ENCODE measurements at places on chromosomes 16 and 17.

- no peak for DNase-seq
These were observed 4.0 kb upstream of the LMF1 start for GRCh38 chr16:974611-975261.

DNA sequence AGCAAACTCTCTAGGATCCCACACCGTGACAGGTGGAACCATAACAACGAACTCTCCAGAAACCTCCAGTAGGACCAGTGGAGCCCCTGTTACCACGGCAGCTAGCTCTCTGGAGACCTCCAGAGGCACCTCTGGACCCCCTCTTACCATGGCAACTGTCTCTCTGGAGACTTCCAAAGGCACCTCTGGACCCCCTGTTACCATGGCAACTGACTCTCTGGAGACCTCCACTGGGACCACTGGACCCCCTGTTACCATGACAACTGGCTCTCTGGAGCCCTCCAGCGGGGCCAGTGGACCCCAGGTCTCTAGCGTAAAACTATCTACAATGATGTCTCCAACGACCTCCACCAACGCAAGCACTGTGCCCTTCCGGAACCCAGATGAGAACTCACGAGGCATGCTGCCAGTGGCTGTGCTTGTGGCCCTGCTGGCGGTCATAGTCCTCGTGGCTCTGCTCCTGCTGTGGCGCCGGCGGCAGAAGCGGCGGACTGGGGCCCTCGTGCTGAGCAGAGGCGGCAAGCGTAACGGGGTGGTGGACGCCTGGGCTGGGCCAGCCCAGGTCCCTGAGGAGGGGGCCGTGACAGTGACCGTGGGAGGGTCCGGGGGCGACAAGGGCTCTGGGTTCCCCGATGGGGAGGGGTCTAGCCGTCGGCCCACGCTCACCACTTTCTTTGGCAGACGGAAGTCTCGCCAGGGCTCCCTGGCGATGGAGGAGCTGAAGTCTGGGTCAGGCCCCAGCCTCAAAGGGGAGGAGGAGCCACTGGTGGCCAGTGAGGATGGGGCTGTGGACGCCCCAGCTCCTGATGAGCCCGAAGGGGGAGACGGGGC, 1.3 kb downstream of the SPN start:
- DNase-seq, result peak; percentile 45

GRCh38 chr17:57357830-57358430, 101.6 kb downstream of the MSI2 start:
- DNase-seq, result no peak

DNA sequence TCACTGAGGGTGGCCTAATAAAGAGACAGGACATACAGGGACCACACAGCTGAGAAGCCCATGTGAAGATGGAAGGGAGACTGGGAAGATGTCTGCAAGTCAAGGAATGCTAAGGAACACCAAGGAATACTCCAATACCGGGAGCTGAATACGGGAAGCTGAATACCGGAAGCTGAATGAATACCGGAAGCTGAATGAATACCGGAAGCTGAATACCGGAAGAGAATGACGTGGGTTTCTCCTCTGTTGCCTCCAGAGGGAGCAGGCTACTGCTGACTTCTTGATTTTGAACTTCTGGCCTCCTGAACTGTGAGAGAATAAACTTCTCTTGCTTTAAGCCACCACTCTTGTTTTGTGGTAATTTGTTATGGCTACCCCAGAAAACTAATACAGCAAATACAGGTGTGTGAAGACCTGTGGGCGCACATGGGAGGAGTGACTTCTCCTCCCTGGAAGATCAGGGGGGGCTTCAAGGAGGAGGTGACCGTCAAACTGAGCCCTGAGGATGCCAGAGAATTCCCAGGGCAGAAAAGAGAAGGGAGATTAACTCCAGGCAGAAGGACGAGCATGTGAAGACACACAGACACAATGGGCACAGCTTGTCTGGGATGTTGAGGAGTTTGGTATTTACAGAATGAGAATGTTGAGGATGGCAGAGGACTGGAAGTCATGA, 259.9 kb downstream of the IRF8 start:
- no peak for DNase-seq

DNA sequence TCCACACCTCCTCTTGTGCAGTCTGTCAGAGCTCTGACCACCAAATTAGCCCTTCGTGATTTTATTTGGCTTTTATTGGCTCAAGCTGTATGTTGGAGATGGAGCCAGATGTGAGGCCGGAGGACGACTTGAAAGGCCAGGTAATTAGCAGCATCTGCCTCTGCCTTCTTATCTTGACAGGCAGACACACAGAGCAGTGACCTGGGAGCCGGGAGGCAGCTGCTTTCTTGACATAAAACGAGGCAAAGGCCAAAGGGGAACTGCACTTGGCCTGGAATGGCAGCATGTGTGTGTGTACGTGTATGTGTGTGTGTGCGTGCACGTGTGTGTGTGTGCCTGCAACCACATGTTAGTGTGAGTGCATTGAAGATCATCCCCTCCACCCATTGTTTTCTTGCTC, 56.9 kb upstream of the BRD7 start:
- peak; percentile 3 for DNase-seq

DNA sequence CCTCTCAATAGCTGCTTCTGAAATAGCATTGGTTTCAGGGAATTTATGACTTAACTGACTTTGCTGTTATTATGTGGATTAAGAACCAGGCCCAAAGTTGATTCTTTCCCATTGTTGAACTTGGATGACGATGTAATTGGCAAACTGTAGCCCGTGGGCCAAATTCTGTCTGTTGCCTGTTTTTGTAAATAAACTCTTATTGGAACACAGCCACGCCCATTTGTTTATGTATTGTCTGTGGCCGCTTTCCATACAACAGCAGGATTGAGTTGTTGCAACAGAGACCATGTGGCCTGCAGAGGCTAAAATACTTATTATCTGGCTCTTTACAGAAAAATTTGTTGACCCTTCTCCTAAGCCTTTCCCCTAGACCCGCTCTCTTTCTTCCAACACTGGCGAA, 31.6 kb downstream of the NTN1 start:
- no peak for DNase-seq

- no peak for DNase-seq
These were observed 130.8 kb upstream of the IRX3 start for GRCh38 chr16:54417384-54417783.

DNA sequence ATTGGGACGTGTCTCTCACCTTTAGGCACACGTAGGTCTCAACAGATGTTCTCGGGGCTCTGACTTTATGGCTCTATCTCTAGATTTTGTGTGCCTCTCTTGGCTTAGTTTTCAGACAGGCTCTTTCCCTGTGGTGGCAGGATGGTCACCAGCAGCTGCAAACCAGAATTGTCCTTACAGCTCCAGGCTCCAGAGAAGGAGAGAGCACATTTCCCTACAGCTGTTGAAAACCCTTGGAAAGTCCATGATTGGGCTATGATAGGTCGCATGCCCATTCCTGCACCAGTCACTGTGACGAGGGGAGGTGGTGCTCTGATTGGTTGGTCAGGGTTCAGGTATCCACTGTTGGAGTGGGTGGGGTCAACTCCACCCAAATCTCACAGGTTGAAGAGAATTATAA, 41.5 kb downstream of the SHISA9 start:
- DNase-seq, result no peak

DNA sequence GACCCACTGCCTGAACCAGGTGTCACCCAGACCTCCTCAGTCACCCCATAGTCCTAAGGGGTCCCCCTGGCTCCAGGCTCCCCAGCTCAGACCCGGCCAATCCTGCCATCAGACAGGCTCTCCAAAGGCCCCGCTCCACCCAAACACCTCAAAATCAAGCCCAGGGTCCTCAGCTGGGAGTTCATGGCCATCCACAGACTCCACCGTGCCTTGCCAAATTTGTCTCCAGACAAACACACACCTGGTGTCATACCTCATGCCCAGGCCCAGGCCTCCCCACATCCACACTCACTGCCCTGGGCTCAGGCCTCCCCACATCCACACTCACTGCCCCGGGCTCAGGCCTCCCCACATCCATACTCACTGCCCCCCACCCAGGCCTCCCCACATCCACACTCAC, 12.5 kb downstream of the RPH3AL start:
- DNase-seq, result no peak
